ENCODE measurements at places on chromosomes 2 and 18.

- no peak for DNase-seq
Measured at GRCh38 chr2:181890271-181890670, 1.3 kb upstream of the ITPRID2 start.

- DNase-seq: no peak
Measured at GRCh38 chr2:235665661-235666212, 171.9 kb downstream of the AGAP1 start.

DNA sequence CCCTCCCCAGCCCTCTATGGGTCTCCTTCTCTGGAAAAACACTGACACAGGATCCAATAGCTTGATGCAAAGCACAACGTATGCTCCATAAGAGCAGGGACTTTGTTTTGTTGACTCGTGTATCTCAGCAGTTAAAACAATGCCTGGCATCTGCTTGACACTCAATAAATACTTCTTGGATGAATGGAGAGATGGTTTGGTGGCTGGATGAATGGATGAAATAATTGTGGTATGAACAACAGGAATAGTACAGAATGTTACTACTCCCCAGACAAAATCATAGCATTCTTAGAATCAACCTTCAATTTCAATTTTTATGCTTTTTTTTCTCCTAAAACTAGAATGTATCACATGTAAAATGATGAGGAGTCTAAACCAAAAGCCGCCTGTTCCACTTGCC is 57.4 kb downstream of the KCNE4 start:
- DNase-seq: no peak

- DNase-seq: no peak
Measured at GRCh38 chr2:68857855-68858456, 13.2 kb downstream of the BMP10 start.

DNA sequence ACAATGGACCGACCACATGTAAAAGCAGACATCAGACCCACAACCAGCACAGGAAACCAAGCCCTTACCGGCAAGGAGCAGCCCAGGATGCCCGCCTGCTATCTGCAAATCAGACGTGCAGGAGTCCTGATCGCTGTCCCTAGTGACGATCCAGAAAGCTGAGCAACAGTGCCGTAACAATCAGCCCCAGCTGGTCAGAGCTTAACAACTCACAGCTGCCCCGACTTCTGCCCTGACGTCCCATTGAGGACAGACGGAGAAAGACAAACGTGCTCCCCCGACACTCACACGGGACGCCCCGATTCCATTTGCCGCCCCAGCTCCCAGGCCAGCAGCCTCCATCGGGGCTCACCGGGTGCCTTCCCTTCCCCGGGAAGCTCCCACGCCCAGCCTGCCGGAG is 39.8 kb upstream of the PXDN start:
- DNase-seq: no peak

DNA sequence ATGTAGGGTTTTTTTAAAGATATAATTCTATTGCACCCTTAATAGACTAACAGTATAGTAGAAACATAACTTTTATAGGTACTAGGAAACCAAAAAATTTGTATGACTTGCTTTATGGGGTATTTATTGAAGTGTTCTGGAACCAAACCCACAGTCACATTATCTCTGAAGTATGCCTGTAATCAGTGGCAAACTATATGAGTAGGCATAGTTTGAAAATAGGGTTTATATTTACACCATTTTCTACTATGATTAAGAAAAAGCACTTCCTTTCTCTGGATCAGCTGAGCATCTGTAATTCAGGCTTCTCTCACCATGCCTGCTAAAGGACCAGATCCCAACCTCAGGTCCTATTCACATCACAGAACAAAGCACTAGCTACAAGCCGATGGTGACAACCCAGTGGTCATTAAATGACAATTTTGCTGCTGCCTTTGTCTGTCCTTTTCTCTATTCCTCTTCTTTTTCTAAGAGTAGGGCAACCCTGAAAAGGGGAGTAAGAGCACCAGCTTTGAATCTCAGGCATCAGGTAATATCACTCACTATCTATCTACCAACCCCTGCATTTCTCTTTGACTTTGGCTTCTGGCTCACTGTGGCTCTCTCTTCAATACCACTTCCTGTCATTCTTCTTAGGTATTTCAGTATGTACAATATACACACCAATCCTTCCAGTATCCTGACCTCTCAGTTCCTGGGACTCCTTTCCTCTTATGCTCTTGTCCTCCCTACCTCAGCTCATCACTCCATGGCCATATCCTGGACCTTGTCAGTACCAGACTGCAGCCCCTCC is 14.4 kb downstream of the NEMP2 start:
- DNase-seq: peak; percentile 21

DNA sequence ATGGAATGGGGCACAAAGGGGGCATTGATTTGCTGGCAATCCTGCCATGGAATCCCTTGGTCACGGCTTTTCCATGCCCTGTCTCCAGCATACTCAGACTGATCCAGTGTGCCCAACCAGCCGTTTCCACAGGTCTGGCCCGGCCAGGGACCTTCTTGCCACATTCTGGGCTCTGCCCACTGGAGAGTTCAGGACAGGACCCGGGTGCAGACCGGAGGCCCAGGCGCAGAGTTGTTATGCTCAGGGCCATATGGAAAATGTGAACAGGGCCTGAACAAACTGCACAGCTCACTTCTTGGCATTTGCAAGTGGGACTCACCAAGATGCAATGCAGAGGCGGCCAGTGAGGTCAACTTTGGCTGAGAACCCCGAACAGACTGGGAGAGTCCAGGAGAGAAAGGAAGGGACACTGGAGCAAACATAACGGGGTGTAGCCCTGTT is 15.6 kb upstream of the ASAP2 start:
- DNase-seq: no peak

DNA sequence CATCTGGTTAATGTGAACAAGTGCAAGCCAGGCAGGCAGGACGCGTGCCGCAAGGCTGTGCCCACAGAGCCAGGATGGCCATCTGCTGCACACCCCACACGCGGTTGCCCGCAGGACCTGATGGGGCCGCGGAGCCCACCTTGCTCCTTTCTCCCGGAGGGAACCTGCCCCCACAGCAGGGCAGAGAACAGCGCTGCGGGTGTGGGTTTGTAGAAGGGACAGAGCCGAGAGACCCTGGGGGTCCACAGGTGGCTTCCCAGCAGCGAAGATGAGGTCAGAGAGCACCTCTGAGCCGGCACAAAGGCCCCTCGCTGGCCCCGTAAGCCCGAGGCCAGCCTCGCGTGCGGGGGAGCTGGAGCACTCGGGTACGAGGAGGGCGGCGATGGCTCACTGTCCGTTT is 460.8 kb upstream of the SALL3 start:
- DNase-seq: no peak

GRCh38 chr2:52145005-52145404 is 1113.1 kb upstream of the NRXN1 start:
- no peak for DNase-seq

- no peak for DNase-seq
Measured at GRCh38 chr2:226420646-226421045, 379.0 kb downstream of the IRS1 start.

- DNase-seq: no peak
Measured at GRCh38 chr2:57399057-57399456, 647.5 kb upstream of the VRK2 start.

- DNase-seq: no peak
Measured at GRCh38 chr2:38875227-38875575, 533 bp downstream of the DHX57 start.

DNA sequence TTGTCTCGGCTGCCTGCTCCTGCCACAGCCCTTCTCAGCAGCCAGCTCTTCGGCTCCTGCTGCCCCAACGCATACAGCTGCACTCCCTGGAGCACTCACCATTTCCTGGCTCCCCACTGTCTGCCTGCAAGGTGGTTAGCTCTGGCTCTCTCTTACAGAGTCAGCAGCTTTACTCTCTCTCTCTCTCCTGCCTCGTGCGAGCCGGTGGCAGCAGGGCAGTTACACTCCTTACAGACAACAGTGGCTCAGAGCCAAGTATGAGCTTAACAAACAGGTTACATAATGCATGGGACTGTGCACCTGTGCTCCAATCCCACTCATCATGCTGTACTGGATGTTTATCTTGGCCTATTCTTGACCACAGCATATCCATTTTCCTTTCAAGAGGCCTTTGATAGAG is 47.4 kb upstream of the DNAJC10 start:
- DNase-seq: no peak

DNA sequence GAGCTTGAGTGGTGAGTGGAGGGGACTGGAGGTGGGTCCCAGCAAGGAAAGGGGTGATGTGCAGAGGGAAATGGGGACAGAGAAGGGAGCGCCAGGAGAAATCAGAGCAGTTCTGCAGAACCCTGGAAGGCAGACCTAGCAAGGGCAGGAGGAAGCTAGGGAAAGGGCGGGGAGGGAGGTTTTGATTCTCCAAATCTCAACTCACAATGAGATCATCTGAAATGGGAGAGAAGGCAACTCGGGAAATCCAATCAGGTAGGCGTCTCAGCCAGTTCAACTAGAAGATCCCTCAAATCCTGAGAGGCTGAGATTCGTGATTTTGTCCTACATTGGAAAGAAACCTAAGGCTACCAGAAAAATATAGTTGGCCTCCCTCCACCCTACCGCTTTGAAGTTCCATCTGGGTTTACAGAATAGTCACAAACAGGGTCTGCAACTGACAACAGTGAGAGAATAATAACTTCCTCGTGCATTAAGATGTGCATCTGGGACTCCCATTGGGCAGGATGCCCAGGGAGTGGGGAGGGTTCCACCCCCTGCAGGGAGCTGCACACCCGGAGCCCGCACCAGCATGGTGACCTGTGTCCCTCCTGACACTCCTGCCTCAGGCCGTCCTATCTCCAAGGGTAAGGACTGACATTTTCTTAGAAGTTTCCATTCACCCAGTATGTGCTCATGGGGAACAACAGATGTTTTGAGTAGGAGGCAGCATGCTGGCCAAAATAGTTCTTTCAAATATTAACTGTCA is 113.3 kb upstream of the ODC1 start:
- no peak for DNase-seq

DNA sequence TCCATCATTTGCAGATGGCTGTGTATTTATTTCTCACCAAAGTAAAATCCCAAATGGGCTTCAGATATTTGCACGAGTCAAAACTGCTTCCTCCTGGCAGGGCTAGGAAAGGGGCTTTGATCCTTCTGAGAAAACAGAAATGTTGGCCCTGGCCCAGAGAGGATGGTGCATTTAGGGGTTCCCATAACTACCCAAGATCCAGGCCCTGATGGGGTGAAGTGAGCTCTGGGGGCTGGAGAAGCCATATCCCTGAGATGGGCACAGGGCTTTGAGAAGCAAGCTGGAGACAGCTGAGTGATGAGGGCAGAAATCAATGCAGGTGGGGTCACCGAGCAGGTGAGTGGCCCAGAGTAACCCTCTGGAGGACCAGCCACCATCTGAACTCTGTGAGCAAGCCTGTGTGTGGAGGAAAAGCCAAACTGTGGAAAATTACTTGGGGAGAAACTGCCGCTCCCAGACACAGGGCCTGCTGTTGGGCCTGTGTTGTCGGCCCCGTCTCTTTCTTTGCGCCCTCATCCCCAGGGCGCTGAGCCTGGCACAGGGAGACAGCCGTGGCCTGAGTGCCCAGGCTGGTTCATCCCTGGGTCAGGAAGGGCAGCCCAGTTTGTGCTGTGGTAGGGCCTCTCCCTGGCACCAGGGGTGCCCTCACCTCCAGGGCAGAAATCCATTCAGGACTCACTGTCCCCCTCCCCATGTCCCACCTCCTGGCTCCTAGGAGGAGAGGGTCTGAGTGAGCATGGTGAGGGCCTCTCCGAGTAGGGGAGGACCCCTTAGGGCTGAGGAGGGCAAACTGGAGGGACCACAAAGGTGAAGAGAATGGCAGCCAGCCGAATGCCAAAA is 167.8 kb upstream of the HAAO start:
- no peak for DNase-seq

DNA sequence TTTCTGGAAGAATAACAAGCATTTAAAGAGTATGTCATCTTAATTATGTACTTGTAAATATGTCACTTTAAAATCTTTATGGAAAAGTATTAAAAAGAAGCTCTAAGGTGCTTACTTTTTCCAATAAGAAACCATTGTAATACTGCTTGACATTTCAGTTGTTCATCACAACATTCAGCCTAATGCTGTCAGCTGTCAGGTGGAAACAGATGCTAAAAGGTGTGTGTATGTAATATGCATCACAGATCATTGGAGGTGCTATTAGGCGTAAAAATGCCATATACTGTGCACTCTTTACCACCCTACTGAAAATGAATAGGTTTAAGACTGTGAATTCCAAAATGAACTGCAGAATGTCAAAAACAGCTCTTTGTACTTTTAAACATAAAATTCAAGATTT is 40.3 kb downstream of the METTL8 start:
- DNase-seq: no peak

GRCh38 chr2:213934560-213934959 is 476.3 kb upstream of the VWC2L start:
- no peak for DNase-seq

GRCh38 chr2:234789556-234790325 is 162.1 kb upstream of the SH3BP4 start:
- no peak for DNase-seq

DNA sequence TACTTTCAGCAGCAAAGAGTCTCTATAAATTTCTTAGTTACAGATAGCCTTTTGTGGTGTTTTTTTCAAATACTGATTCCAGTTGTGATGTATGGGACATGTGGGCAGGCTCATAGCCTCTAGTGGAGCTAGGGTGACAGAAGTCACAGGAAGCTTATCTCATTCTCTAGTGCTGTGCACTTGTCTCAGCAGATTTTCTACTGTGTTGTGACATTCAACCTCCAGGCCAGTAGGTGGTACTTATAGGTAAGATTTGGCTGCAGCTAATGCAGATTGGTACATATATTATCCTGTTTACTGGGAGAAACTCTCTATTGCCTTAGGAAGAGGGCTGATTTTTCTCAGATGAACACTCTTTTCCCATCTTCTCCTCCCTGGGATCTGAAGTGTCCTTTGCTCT is 176.2 kb downstream of the CALCRL start:
- no peak for DNase-seq

DNA sequence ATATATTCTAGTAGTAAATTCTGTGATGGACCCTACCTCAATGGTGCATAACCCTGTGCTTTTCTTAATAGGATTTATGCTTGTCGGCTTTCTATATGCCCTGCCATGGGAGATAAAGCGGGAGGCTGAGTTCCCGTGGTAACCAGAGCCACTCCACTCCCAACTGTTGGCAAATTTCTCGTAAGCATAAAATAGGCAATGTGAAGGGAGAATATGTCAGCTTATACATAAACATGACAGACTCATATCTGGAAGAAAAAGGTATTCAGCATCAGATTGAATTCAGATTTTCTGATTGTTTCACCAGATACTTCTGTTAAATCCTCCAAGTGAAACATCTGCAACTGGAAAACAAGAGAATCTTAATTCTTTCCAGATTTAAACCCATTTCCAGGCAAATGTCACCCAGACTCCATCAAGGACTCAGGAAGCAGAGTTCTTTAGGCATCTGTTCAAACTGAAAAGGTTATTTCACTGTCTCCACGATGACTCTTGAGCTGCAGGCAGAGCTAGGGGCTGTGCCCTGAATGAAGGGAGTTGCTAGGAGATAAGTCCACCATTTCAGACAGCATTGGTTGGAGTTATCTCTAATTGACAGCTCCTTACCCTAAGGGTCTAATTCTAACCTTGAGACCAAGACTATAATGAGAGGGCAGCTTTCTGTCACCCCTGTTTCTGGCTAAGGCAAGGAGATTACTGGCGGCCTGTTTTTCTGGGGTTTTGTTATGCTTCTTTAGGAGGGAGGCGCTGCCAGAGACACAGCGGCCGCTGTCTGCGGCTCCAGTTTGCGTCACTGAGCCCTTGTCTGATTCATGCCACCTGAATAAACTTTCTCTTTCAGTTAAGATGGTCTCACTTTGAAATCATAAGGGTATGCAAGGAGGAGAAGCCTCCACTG is 381.3 kb downstream of the SOX11 start:
- no peak for DNase-seq

GRCh38 chr2:176128982-176129796 is at the start of gene HOXD8:
Gene HOXD8, plus strand, starts transcription at chr2:176129705. Its CDS starts 662 bp downstream, at chr2:176130367.
- no peak for DNase-seq
